Inflammatory macrophage treated with lipopolysaccharide for 4 hours (primary cell): ENCODE measurements at places on chromosomes 6 and 20.

DNA sequence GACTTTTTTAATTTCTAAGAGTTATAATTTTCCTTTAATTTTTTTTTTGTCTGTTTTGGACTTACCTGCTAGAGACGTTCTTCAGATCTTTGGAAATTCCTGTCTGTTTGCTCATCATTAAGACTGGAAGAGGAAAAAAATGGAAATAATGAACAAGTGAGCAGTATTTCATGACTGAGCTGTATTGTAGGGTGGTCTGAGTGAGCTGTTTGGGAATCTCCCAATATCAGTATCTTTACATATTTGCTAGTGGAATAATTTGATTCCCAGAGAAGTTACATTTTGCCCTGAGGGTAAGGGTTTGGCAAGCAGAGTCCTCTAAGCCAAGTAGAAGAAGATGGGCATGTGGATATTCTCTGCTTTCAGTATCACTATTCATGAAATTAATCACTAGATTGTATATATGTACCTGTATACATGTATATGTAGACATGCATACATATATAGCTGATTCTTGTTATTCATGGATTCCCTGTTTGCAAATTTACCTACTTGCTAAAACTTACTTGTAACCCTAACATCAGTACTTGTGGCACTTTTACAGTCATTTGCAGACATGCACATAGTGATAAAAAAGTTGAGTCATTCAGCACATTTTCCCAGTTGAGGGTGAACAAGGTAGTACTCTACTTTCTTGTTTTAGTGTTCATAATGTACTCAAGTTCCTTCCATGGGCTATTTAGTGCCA is 13.5 kb downstream of the ZC2HC1B start:
- no peak for DNase-seq

DNA sequence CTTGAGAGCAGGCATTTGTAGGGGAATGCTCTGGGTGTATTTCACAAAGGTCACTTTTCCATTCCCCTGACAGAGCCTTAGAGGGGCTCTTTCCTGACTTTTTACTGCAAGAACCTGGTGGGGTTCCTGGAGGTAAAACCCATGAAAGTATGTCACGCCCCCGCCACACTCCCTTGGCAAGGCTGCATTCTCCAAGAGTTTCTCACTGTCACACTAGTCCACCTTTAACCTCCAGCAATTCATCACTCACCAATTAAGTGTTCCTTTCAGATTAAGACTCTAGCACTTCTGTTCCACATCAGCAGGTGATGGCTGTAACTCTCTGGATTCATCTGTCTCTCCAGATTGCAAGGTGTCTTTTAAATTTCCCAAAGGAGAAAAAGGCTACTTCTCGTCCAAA is 32.7 kb upstream of the NKX2-4 start:
- no peak for DNase-seq

GRCh38 chr6:157240059-157240959 is 83.0 kb downstream of the TMEM242 start:
- DNase-seq = peak; percentile 27

- DNase-seq = peak; percentile 77
Measured at GRCh38 chr20:3156811-3157619, 2.6 kb downstream of the FASTKD5 start.

DNA sequence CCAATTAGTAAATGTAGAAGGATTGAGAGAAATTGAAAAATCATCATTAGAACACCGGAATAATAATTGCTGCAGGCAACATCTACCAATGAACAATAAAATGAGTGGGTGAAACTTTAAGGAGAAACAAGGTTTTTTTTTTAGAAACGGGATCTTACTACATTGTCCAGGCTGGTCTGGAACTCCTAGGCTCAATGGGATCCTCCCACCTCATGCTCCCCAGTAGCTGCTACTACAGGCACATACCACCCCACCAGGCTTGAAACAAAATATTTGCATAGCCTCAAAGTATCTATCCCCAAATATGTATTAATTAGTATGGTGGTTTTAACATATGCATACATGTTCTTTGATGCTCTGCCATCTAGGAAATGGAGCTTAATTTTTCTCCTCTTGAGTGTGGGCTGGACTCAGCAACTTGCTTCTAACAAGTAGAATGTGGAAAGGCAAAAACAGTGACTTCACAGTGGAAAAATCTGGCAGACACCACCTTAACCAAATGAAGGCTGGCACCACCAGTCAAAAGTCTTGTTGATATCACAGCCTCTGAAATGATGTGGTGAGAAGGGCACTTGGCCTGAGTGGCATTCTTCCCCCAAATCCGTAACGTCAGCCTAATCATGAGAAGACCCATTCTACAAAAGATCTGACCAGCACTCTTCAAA is 12.1 kb downstream of the NRSN2 start:
- DNase-seq = no peak

- peak; percentile 60 for DNase-seq
Measured at GRCh38 chr6:116405138-116405537, 34.4 kb downstream of the DSE start.

DNA sequence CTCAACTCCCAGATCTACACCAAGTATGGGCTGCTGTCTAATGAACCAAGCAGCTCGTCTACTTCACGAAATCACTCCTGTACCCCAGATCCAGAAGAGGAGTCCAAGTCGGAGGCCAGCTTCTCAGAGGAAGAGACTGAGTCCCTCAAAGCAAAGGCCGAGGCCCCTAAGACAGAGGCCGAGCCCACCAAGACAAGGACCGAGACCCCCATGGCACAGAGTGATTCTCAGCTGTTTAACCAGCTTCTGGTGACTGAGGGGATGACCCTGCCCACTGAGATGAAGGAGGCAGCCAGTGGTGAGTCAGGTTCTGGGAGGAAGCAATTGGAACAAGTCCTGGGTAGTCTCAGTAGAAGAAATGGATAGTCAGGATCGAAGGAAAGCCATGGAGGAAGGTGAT is 5.8 kb downstream of the CUL9 start:
- DNase-seq = no peak

DNA sequence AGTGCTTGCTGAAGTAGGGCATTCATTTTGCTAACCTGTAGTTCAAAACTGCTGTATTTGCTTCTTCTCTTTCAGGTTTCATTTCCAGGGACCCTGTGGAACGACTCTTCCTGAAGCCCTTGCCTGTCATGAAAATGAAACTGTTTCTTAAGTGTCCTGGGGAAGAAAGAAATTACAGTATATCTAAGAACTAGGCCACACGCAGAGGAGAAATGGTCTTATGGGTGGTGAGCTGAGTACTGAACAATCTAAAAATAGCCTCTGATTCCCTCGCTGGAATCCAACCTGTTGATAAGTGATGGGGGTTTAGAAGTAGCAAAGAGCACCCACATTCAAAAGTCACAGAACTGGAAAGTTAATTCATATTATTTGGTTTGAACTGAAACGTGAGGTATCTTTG is 3.4 kb upstream of the NOL7 start:
- peak; percentile 66 for DNase-seq

- DNase-seq = no peak
Measured at GRCh38 chr6:36230371-36230770, 33.8 kb downstream of the BRPF3 start.

DNA sequence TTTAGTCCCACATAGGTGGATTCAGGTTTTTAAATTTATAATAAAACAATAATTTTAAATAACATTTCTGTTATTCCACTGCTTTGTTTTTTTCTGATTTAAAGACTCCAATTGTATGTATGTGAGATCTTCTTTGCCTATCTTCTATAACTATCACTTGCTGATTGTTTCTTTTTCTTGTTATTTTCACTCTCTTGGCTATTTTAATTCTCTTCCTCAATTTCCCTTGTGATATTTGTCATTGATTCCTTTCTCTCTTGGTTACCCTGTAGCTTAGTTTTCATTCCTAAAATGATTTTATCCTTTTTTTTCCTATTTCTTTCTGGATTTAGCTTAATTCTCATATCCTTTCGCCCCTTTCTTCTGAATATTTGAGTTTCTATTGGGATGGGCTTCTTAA is 227.3 kb upstream of the TENT5A start:
- no peak for DNase-seq

DNA sequence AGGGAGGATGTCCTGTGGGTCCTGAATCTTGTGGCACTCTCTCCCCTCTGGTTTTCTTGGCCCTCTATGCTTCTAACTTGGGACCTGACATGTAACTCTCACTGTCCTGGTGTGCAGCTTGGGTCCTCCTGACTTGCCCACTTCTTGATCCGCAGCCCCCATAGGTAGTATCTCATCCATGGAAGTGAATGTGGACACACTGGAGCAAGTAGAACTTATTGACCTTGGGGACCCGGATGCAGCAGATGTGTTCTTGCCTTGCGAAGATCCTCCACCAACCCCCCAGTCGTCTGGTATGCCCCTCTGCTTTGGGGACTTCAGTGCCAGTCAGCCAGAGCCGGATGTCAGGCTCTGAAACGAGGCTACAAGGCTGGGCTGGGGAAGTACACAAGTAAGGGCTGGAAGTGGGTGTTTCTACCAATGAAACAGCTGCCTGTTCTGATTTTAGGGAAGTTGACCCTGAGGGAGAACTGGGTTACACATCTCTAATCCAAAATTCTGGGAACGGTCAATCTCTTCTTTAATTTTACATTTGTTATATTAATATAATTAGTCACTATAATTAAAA is 641 bp downstream of the DBNDD2 start:
- peak; percentile 84 for DNase-seq

GRCh38 chr6:84808491-84809061 is 44.2 kb upstream of the TBX18 start:
- DNase-seq = no peak

DNA sequence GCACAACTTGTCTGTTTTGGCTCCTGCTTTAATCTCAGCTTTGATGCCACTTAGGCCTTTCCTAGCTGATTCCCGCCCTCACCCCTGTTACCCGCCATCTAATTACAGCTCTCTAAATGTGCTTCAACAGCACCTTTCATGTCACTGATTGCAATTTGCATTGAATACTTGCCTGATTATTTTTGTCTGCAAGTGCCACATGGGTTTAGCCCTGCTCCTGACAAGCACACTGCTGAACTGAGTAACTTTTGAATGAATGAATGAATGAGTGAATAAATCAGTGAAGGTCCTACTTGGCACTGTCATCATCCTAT is 591 bp upstream of the DCBLD1 start:
- DNase-seq = no peak

DNA sequence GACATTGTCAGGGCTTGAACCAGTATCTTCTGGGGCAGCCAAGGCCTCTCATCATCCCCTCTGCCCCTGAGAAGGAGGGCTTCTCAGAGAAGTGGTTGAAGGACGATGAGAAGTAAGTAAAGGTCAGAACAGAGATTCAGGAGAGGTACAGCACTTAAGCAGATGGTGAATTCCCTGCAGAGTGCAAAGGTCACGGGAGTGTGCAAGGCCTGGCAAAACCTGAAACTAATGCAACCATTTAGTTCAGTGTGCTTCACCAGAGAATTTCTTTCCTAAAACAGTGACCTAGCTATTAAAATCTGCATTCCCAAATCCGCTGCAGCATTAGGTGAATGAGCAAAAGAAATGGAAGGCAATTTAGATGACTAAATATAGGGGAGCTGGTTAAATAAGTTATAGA is 58.4 kb downstream of the TRERF1 start:
- no peak for DNase-seq

DNA sequence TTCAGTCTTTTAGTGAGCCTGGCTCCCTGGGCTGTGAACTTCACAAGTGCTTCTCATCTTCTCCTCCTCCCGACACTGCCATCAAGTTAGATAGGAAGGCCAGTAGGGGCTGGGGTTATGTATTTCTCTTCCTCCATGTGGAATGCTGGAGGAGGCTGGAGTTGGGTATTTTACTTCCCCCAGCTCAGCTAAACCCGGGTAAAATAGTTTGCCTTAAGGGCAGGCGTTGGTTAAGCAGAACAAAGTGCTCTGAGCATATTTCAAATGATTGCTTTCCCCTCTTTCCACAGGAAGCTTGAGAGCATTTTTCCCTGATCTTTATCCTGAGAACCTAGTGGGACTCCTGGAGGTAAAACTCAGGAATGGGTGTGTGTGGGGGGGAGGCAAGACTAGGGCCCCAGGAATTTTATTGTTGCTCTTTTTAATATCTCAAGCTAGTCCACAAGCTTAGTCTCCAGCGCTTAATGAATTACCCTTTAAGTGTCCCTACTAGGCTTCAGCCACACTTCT is 16.9 kb upstream of the SUPT3H start:
- no peak for DNase-seq

DNA sequence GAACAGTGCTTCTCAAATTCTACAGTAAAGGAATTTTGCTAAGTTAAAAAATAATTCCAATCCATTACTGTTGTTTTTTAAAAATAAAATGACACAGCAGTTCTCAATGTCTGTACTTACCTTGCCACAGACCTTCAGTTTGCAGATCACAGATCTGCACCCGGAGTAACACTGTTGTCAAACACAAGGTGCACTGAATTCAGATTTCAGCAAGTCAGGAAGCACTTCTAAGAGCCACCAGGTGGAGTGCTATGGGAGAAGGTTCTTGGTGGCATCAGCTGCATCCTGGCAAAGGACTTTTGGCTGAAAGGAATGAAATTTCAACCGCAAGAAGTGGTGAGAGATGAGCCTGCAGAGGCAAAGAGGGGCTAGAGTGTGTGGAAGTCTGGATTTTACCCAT is 17.4 kb downstream of the RSPH4A start:
- no peak for DNase-seq

- DNase-seq = no peak
Measured at GRCh38 chr6:106249658-106250057, 75.9 kb downstream of the ATG5 start.

DNA sequence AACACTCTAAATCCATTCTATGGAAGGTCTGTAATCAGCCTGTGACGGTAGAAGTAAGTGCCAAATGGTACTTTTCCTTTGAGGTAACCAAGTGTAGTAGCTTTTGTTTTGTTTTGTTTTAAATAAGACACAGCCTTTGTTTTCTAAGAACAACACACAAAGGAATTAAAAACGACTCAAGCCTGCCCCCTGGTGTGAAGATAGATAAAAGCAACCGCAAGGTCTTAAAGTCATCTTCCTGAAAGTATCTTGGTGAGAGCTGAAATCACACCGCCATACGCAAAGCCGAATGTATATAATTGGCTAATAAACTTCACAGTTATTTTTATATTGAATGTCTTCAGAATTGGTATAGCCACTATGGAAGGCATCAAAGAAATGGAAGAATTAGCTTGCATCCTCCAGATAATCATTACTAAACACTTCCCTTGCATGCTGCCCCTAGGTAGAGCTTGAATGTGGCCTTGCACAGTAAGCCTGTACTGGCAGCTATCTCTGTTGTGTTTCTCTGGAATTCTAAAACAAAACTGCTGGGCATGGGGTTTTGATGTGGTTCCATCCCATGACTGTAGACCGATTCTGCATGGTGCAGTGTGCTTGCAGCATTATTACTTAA is 95.6 kb downstream of the LAMP5 start:
- peak; percentile 82 for DNase-seq

- DNase-seq = no peak
Measured at GRCh38 chr6:13103169-13103568, 225.2 kb downstream of the TBC1D7 start.

GRCh38 chr6:157037165-157037564 is 260.0 kb downstream of the ARID1B start:
- DNase-seq = no peak

- DNase-seq = no peak
Measured at GRCh38 chr20:63741354-63741675, 1.7 kb downstream of the SLC2A4RG start.
